ENCODE measurements at places on chromosomes 6 and 20. TPM values are rescaled to one million over a fixed set of nuclear protein-coding genes. Genes with fewer than 3 reads are reported as not detected.

- H3K27me3 ChIP-seq: no peaks in the 10 kb centered on the region
- H3K4me1 ChIP-seq: no peaks in the 10 kb centered on the region
- no peak for DNase-seq
Observed at GRCh38 chr20:38194971-38195504, 30.0 kb upstream of the TGM2 start.

DNA sequence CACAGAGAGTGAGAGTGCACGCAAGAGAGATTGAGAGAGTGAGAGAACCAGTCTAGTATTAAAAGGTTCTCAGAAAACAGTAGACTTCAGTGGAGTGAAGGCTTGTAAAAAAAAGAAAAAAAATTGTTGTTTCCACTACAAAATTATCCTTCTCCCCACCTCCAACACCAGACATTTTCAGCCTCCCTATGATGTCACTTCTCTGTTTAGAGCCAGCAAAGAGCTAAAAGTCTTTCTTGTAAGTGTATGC lies 77.8 kb downstream of the BACH2 start:
- peak overlapping the region; percentile 78 for H3K27ac ChIP-seq
- no peak overlapping the region for H3K4me3 ChIP-seq
- H3K36me3 ChIP-seq: no peaks in the 10 kb centered on the region

DNA sequence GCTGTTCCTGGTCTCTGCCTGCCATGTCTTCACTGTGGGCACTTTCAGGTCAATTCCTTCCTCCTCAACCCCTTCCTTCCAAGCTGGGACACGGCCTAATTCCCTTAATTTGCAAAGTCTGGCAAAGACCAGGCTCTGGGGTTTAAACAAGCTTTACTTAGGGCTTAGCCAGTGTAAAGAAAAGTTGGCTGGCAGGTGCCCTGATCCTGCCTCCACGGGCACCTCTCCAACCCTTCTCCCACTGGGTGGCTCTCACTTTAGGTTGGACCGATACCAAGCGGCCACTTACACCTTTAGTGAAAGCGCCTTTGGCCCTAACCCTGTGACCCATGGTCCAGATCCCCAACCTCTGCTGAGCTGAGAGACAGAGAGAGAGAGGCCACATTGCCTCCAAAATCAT lies 13.7 kb upstream of the MLN start:
- H3K4me3 ChIP-seq: no peak overlapping the region

DNA sequence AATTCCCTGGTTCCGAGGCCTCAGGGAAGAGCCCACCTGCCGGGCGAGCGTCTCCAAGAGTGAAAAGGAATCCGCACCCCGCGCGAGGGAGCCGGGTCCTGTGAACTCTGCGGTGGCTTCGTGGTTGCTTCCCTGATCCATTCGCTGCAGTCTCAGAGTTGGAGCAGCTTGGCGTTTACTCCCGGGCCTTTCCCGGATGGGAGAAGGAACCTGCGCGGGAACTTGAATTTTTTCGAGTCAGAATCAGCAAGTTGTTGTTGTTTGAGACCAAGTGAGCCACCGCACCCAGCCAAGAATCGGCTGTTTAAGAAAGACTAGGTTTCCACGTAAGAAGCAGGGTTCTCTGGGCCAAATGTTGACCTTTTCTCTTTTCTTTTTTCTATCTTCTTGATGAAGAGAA lies 12.9 kb downstream of the PRSS16 start:
- no peaks in the 10 kb centered on the region for H3K36me3 ChIP-seq
- DNase-seq: no peak
- H3K4me1 ChIP-seq: no peaks in the 10 kb centered on the region

GRCh38 chr20:15059438-15059837 lies 722.0 kb upstream of the FLRT3 start:
- no peaks in the 10 kb centered on the region for H3K36me3 ChIP-seq
- no peaks in the 10 kb centered on the region for H3K27me3 ChIP-seq
- no peak for DNase-seq
- H3K4me3 ChIP-seq: no peak overlapping the region
- no peak overlapping the region for H3K27ac ChIP-seq

DNA sequence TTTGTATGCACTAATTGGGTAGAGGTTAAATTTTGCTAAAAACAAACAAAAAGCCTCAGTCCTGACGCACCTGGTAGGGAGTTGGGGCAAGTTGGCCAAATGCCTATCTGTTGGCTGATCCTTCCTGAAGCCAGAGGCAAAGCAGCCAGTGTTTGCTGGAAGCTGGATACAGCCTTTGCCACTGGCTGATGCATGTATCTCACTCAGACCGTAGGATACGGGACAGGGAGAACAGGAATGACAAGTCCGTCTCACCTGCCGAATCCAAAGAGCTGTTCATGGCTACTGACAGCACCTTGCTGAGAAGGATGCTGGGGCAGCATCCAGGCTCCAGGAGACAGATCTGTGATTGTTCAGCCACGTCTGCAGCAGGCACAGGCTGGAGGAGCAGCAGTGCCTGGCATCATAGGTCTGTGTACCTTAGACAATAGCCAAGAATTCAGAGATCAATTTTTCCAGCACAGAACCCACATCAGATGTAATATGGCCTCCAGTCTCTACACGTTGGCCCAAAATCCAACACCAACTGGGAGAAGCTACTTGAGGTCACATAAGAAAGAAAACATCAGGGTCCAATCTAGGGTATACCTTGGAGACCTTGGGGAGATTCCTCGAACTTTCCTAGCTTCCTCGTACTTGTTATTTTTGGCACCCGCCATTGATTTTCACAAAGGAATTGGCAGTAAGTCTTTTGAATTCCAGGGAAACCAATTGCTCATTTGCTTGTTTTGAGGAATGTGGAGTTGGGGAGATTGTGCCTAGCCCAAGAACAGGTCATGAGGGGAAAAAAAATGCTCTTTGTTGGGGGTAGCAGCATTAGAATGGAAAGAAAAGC lies 108.5 kb upstream of the ARMC2 start:
- DNase-seq: no peak
- no peaks in the 10 kb centered on the region for H3K4me1 ChIP-seq

GRCh38 chr6:151719070-151719469 lies 88.4 kb upstream of the ESR1 start:
- H3K4me3 ChIP-seq: no peak overlapping the region
- no peak overlapping the region for H3K27ac ChIP-seq
- H3K4me1 ChIP-seq: peaks cover 2% of the 10 kb centered on the region
- no peaks in the 10 kb centered on the region for H3K36me3 ChIP-seq
- no peaks in the 10 kb centered on the region for H3K27me3 ChIP-seq
- no peak for DNase-seq

GRCh38 chr6:37514837-37515236 lies 15.1 kb upstream of the CCDC167 start:
- no peak overlapping the region for H3K27ac ChIP-seq
- peaks cover 29% of the 10 kb centered on the region for H3K27me3 ChIP-seq
- no peak for DNase-seq

CFAP61 gene
- total RNA-seq: 0.61 TPM

MYLK2 gene
- 0.22 TPM for total RNA-seq

- H3K27ac ChIP-seq: peak overlapping the region; percentile 64
- no peak for DNase-seq
- no peaks in the 10 kb centered on the region for H3K27me3 ChIP-seq
- H3K4me1 ChIP-seq: peaks cover 8% of the 10 kb centered on the region
- no peaks in the 10 kb centered on the region for H3K36me3 ChIP-seq
Observed at GRCh38 chr6:89021629-89022028, 58.2 kb upstream of the RNGTT start.

GRCh38 chr6:87518453-87518852 lies 45.7 kb downstream of the SLC35A1 start:
- H3K4me3 ChIP-seq: no peak overlapping the region
- H3K27me3 ChIP-seq: no peaks in the 10 kb centered on the region
- DNase-seq: no peak
- H3K36me3 ChIP-seq: peaks cover 45% of the 10 kb centered on the region
- no peaks in the 10 kb centered on the region for H3K4me1 ChIP-seq

DNA sequence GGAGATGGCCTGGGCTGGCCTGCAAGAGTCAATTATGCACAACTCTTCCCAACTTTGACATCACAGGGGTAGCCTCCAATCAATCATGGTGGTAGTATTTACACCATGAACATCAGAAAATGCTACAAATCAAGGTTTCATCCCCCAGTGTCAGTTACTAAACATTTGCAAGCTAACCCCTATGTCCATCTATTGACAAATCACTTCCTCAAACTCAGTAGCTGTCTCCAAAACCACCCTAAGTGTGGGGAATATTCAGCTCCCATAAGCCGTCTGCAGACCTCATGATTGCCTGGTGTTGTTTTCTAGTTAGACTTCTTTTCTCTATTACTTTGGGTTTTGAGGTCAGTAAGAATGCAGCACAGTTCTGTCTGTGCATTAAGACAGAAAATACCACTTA lies 200.8 kb upstream of the RIN2 start:
- no peak overlapping the region for H3K4me3 ChIP-seq
- no peaks in the 10 kb centered on the region for H3K36me3 ChIP-seq
- no peaks in the 10 kb centered on the region for H3K27me3 ChIP-seq
- H3K4me1 ChIP-seq: no peaks in the 10 kb centered on the region

GRCh38 chr6:28211840-28212509 lies 13.1 kb upstream of the ZSCAN9 start:
- H3K27ac ChIP-seq: no peak overlapping the region
- H3K4me3 ChIP-seq: peak overlapping the region; percentile 85
- no peak for DNase-seq
- no peaks in the 10 kb centered on the region for H3K36me3 ChIP-seq
- H3K4me1 ChIP-seq: no peaks in the 10 kb centered on the region

HEY2 gene
- total RNA-seq: 17.7 TPM

AIF1 gene
- 9.8 TPM for total RNA-seq

- no peak for DNase-seq
- H3K27ac ChIP-seq: no peak overlapping the region
- H3K27me3 ChIP-seq: no peaks in the 10 kb centered on the region
- H3K4me3 ChIP-seq: no peak overlapping the region
- H3K36me3 ChIP-seq: no peaks in the 10 kb centered on the region
- peaks cover 1% of the 10 kb centered on the region for H3K4me1 ChIP-seq
Observed at GRCh38 chr6:128305228-128305627, 215.2 kb downstream of the PTPRK start.

- no peak overlapping the region for H3K4me3 ChIP-seq
- H3K27me3 ChIP-seq: no peaks in the 10 kb centered on the region
- H3K4me1 ChIP-seq: no peaks in the 10 kb centered on the region
- H3K36me3 ChIP-seq: no peaks in the 10 kb centered on the region
- no peak overlapping the region for H3K27ac ChIP-seq
Observed at GRCh38 chr20:20322912-20323311, 45.0 kb upstream of the INSM1 start.

DNA sequence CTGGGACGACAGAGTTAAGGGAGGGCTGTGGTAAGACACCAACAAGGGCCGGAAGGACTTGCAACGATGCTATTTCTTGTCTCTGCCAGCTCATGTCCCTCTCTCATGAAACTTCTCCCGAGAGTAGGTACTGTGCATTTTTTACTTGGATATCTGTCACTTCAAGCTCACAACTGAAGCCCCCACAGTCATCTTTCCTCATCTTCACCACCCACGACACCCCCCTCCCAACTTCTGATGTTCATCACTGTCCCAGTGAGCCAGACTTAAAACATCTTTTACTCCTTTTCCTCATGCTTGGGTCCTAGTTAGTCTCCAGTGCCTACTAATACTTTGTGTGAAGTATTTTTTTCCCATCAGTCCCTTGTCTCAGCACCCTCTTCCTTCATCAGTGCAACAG lies 34.6 kb upstream of the SRPK1 start:
- H3K4me1 ChIP-seq: no peaks in the 10 kb centered on the region
- no peaks in the 10 kb centered on the region for H3K27me3 ChIP-seq
- no peak overlapping the region for H3K4me3 ChIP-seq
- no peaks in the 10 kb centered on the region for H3K36me3 ChIP-seq
- no peak for DNase-seq
- no peak overlapping the region for H3K27ac ChIP-seq

GRCh38 chr6:42007286-42008137 lies 42.8 kb upstream of the TAF8 start:
- DNase-seq: no peak
- no peak overlapping the region for H3K4me3 ChIP-seq
- H3K27me3 ChIP-seq: no peaks in the 10 kb centered on the region
- no peaks in the 10 kb centered on the region for H3K36me3 ChIP-seq

- H3K4me3 ChIP-seq: no peak overlapping the region
- no peak overlapping the region for H3K27ac ChIP-seq
- no peak for DNase-seq
- H3K36me3 ChIP-seq: no peaks in the 10 kb centered on the region
- H3K27me3 ChIP-seq: no peaks in the 10 kb centered on the region
- H3K4me1 ChIP-seq: no peaks in the 10 kb centered on the region
Observed at GRCh38 chr6:31285486-31285885, 13.6 kb upstream of the HLA-C start.

DNA sequence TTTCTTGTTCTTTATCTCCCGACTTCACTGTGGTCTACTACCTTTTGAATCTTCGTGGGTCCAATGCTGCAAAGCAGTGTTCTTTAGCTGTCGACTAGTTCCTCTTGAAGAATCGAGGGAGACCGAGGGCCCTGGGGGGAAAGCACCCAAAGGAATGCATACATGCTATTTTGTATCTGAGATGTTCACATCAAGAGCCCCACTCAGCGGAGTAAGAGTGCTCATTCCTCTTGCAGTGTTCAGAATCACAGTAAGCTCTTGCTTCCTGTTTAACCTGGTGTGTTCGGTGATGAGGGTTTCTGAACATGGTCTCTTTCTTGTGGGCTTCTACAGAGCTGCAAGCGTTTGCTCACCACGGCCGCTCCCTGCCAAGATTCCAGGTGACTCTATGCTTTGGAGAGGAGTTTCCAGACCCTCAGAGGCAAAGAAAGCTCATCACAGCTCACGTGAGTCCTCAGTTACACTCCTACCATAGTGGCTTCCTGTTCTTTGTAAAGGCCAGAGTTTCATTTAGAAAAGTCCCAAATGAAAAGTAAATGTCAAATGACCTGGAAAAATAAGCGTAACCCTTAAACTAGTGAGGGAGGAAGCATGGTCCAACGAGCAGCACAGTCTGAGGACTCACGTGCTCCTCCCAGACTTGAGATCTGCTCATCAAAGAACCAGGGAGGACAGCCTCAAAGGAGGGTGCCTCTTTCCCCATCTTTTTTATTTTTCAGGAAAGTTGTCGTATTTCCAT lies 13.3 kb downstream of the IRF4 start:
- no peaks in the 10 kb centered on the region for H3K4me1 ChIP-seq
- H3K36me3 ChIP-seq: no peaks in the 10 kb centered on the region
- DNase-seq: no peak
- H3K4me3 ChIP-seq: no peak overlapping the region
- H3K27me3 ChIP-seq: no peaks in the 10 kb centered on the region

DNA sequence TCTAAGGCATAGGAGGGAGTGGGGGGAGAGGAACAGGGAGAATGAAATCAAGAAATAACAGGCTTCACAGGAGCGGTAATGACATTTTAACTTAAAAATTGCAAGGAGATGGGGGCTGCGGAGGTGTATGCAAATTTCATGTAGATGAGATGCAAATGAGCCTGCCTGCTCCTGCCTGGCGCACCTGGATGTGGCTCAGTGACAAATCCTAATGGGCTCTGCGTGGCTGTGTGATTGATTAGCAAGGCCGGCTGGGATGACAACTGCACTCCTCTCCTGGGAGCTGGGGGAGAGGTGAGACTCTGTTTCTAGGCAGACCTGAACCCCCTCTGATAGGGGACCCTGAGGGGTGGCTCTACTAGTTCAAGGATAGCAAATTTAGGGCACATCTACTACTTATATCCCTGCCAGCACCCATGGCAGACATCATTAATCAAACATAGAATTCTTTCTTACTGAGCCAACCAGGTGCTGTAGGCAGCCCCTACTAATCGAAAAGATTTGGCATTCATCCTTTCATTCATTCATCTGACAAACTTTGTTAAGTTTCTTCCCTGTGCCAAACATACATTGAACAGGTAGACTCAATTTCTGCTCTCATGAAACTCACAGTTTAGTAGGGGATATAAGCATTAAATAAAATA lies 38.4 kb upstream of the TGM2 start:
- no peaks in the 10 kb centered on the region for H3K36me3 ChIP-seq
- no peak for DNase-seq
- H3K4me1 ChIP-seq: no peaks in the 10 kb centered on the region
- no peak overlapping the region for H3K27ac ChIP-seq
- no peaks in the 10 kb centered on the region for H3K27me3 ChIP-seq
